SK-N-DZ (cell line): ENCODE measurements at places on chromosomes 6 and 20.

GRCh38 chr20:7379621-7380220 lies 560.5 kb downstream of the HAO1 start:
- DNase-seq, result no peak

GRCh38 chr6:76262240-76262639 lies 189.8 kb upstream of the IMPG1 start:
- DNase-seq, result no peak

DNA sequence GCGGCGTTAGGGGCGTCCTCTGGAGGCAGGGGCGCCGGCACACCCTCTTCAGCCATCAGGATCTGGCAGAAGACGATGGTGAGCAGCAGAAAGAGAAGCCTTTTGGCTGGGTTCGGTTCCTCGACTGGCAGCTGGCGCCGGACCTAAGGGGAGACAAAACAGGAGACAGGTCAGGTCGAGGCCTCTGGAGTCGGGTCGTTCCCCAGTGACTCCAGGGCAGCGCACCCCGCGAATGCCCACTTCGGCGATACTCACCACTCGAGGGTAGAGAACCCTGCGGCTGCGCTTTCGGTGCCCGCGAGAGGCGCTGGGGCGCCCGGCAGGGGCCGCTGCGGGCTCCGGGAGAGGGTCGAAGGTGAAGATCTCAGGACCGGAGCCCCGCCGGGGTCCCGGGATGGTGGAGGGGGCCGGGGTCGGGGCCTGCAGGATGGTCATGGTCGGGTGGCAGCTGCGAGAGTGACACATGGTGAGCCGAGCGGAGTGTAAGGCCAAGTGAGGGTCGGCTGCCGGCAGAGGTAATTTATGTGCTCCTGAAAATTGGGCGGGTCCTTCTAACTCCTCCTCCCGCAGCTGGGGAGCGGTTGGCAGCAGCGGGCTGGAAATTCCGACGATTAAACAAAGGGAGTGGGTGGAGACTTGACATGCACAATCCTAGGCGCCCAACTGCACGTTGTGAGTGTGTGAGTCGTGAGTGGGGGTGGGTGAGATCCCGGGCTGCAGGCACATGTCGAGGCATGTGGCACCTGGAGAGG lies at the start of gene IER3:
IER3 (minus strand) TSS at position 494 of the 752 bp plus-strand sequence; CDS start at position 465, 29 bp downstream.
- DNase-seq, result peak; percentile 81

DNA sequence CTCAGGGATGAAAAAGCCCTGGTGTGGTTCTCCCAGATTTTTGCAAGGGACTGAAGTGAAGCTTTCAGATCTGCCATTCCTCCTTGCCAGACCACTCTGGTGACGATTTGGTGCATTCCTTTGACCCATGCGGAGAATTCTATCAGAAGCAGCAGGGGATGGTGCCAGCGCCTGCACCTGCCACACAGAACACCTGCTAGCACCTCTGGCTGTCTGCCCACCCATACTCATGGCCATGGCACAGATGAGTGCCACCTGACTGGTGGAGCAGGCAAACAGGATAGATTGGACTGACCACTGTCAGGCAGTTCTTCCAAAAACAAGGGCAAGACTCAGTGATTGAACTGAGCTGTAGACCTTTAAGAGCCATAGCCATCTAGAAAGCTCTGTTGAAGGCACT lies 107.1 kb downstream of the CDYL start:
- DNase-seq, result no peak

GRCh38 chr20:23488470-23488869 lies 2.4 kb upstream of the CST8 start:
- DNase-seq, result no peak

DNA sequence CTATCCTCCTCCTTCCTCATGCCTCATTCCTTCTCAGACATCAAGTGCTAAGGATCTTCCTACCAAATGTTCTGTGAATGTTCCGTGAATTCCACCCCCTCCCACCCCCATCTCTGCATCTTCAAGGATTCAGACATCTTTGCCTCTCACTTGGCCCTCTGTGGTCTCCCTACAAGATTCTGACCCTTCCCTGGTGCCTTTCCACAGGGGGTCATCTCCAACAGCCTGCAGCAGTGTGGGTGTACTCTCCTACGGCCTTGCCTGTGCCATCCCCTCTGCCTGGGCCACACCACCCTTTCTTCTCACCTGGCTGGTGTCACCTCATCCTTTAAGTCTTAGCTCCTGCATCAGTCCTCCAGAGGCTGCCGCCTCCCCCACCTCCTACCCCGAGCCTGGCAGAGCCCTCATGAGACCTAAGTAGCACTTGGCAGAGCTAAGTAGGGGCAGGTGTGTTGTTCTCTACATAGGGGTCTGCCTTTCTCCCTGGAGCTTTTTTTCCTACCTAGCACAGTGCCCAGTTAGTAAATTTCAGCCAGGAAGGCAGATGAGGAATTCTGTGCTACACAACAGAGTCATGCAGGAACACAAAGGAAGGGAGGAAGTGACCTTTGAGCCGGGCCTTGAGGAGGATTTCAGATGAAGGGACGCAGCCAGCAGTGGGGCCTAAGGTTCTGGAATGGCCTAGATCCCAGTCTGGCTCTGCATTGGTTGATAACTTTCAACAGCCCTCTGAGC lies 43.1 kb downstream of the TM9SF4 start:
- no peak for DNase-seq

DNA sequence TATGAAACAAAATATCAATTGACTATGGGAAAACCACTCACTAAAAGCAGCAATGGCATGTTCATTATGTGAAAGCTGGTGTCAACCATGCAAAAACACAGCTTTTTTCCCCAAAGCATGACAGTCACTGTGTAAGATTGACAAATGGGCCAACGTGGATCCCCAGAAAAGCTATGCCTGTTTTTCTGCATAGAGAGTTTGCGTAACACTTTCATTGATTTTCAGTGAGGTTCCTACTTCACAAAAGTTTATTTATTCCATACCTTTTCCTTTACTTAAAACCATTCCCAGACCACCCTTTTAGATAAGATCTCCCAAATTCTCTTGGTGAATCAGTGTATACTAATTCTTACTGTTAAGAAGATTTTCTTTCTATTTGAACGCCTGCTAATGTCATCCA lies 138.4 kb upstream of the GLP1R start:
- DNase-seq, result no peak

GRCh38 chr6:150456466-150456865 lies 87.7 kb downstream of the IYD start:
- no peak for DNase-seq

GRCh38 chr20:62770111-62770910 lies 26.0 kb upstream of the MRGBP start:
- no peak for DNase-seq

DNA sequence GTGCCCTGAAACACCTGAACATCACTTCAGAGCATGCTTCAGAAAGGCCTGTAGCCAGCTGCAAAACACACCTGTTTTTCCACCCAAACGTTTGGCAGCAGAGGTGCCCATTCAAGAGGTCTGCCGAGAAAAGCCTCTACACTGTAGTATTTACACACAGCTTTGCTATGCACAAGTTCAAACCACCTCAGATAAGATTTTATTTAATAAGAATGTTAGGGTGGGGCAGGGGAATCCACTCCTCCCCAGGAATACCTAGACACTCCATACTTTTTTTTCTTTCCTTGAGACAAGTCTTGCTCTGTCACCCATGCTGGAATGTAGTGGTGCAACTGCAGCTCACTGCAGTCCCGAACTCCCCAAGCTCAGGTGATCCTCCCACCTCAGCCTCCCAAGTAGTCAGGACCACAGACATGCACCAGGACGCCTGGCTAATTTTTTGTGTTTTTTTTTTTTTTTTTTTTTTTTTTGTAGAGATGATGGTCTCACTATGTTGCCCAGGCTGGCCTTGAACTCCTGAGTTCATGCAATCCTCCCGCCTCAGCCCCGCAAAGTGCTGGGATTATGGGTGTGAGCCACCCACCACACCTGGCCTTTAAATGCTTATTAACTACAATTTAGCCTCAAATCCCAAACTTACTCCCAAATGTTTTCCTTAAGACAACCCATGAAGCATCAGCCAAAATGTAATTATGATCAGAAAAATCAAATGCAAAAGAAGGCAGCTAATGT lies 9.7 kb downstream of the MRPL14 start:
- no peak for DNase-seq

DNA sequence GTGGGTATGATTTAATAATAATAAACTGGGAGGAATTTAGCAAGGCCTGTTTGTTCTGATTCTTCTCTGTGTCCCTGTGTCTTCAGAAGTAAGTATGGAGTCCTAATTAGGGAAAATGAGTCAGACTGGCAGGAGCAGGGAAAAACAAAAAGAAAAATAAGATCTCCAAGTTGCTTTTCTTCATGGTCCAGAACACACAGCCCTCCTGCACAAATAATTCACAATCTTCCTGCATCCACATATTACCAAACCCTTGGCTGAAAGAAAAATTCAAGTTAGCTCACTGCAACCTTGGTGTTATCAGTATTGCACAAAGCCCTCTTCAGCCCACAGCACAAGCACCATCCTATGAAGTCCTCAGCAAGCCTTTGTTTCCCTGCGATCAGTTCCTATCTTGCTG lies 142.0 kb upstream of the LAMA2 start:
- no peak for DNase-seq

DNA sequence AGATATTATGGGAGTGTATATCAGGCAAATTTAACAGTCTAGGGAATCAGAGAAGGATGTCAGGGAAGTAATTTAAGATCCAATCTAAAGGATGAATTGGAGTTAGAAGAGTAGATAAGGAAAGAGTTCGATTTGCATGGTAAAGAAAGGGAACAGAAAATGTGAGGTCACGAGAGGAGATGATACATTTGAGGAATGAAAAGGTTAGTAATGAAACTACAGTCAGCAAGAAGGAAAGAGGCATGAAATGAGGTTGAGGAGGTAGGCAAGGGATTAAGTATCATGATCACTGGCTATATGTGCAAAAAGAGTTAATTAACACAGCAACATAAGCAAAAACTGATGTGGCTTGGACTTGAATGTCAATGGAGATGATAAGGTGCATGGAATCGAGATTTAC lies 22.4 kb downstream of the ZNF318 start:
- DNase-seq, result no peak

- no peak for DNase-seq
Measured at GRCh38 chr6:93621442-93621841, 202.1 kb upstream of the EPHA7 start.

- DNase-seq, result peak; percentile 76
Measured at GRCh38 chr6:35583893-35584688, 71.4 kb upstream of the TULP1 start.

- DNase-seq, result peak; percentile 41
Measured at GRCh38 chr6:122726649-122727048, 52.9 kb upstream of the FABP7 start.
